Activated T-cell treated with anti-CD3 and anti-CD28 coated beads for 24 hours (primary cell): ENCODE measurements at places on chromosomes 12 and 14.
A peak's percentile ranks its signal among the peaks of the same experiment; 100 is the strongest.

DNA sequence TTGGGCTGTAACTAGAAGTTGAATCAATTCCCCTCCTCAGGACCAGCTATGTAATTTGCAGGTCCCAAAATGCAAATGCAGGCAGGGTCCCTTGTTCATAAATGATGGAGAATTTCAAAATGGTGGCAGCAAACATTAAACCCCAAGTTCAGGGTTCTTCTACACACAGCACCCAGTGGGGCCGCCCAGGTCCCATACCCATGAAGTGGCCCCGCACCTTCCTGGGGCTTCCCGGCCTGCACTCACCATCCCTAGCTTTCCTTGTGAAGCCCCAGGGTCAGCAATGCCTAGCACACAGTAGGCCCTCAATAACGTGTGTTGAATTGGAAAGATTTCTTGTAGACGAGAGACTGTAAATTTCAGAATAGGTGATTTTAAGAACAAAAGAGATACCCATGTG, 76.0 kb downstream of the NTF3 start:
- no peak for DNase-seq

GRCh38 chr14:22890416-22890815, 7.4 kb downstream of the REM2 start:
- DNase-seq: no peak

DNA sequence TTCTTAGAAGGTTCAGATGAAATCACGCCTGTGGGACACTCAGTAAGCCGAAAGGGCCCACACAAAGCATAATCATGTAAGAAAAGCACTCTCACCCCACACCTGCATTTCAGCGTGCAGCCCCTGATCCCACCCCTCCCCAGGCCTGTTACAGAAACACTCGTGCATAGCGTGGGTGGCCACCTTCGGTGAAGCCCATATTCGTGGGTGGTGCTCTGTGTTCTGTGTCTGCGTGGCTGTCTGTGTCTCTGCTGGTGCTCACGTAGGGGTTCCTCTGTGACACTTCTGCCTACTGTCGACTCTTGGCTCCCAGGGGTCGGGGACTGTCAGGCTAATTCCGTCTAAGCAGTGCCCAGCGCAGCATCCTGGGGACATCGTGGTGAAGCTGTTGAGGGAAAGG, 74.0 kb downstream of the B4GALNT3 start:
- DNase-seq: no peak

DNA sequence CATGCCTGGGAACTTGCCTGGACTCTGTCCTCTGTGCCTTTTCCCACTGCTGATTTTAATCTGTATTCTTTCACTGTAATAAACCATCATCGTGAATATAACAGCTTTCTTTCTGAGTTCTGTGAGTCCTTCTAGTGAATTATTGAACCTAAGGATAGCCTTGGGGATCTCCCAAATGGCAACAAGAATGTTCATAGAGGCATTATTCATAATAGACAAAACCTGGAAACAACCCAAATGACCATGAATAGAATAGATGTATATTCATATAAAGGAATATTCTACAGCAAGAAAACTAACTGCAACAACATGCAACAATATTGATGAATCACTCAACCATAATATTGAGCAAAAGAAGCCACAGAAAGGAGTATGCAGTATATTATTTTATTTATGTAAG, 44.7 kb upstream of the CEP83 start:
- DNase-seq: no peak

- DNase-seq: peak; percentile 38
Measured at GRCh38 chr12:75641031-75641780, 129.8 kb upstream of the KRR1 start.
